Esophagus squamous epithelium (tissue), 5 donors: ENCODE measurements at places on chromosomes 11 and 22.

DNA sequence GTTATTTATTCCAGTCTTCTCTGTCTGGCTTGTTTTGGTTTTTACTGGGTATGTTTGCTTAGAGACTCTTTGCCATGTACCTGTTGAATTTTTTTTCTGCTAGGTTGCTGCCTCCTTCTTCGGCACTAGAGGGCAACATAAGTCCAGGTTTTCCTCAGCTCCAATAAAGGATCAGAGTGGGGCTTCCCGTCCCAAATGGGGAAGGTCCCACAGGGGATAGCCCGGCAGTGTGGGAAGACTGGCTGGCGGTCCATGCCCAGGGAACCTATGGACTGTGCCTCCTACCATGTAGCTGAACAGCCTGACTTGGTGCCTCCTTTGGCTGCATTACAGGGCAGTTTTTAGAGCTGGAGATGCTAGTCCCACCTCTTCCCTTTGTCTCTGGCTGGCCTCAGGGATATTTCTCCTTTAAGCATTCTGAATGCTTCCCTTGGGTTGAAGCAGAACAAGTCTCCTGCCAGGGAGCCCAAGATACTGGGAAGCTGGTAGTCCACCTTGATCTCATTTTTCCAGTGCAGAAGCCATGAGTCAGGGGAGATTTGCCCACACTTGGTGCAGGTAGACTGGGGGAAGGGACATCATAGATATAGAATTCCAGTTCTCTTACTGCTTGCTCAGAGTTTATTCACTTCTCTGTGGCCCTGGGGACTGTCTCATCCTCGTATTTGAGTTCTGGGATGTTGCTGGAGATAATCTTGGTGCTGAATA is 60.2 kb downstream of the BRD1 start:
- DNase-seq = no peak

DNA sequence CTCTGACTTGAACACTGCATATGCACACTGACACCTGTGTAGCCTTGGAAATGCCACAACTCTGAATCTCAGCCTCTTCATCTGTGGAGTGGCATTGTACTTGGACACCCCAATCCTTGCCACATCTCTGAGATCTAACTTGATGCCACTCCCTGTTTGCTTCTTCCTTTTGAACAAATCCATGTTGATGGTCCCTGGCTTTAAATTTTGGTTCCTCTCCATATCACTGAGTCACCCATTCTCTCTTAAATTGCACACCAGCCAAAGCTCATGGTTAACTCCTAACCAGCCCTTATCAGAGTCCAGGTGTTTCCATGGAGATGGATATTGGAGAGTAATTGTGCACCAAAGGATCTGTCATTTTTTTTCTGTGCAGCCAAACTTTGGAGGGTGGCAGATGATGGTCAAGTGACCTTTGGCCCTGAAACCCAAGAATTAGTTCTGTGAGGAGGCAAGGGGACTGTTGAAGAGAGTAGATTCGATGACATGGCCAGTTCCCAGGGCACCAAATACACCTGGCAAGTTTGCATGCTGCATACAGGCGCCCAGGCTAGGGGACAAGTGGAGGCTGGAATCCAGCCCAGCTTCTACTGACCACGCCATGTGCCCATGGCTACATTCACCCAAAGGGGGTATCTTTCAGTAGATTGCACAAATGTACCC is 25.1 kb upstream of the PAMR1 start:
- DNase-seq = no peak

DNA sequence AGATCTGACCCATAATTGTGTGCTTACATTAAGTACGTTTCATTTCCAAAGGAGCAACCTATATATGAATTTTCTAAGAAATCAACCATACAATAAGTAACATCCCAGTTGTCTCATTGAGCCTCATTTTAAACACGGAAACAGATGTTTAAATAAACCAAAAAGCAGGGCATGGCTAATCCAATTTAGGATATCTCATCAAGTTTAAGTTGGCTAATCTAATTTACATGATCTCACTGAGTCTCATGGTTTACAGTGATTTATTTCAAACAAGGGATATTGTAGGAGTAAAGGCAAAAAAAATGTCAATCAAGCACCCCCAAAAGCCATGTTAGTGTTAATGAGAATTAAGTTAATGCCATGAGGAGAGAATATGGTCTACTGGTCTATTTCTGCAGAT is 499.8 kb upstream of the CCDC90B start:
- no peak for DNase-seq

DNA sequence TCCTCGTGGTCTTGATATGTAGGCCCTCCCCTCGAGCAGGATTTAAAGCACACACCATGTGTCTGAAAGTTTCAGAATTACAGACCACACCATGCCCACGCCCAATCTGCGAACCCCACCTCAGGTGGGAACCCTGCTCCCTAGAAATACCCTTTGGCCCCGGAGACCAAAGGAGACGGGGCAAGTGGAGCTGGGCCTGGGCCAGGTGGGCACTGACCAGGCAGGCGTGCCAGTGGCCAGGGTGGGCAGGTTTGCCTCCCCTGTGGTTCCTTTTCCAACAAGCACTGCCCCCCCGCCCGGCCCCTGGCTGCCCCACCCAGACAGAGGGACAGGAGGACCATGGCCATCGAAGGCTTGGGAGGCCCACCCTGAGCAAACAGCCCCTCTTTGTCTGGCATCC is 400.4 kb downstream of the TBC1D22A start:
- DNase-seq = no peak

- DNase-seq = no peak
Measured at GRCh38 chr22:38250643-38251340, 22.0 kb downstream of the TMEM184B start.

GRCh38 chr22:24772493-24773220 is 1.9 kb downstream of the PIWIL3 start:
- DNase-seq = no peak

- no peak for DNase-seq
Measured at GRCh38 chr11:131792243-131792642, 421.8 kb downstream of the NTM start.

DNA sequence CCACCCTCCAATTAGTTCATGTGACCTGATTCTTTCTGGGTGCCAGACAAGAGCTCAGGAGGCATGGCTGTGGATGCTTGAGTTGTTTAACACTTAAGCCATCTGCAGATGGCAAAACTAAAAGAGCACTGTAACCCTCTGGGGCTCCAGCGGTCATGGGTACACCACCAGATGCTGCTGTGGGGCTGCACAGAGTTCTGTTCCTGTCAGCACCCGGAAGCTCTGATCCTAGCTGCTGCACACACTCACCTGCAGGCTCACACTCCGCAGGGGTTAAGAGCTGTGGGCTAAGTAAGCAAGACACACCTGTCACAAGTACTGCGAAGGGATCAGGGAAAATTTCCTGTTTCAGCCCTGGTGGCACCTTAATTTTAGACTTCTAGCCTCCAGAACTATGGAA is 307.8 kb downstream of the C11orf87 start:
- no peak for DNase-seq

GRCh38 chr22:35620624-35621251 is 3.6 kb upstream of the MB start:
- no peak for DNase-seq

DNA sequence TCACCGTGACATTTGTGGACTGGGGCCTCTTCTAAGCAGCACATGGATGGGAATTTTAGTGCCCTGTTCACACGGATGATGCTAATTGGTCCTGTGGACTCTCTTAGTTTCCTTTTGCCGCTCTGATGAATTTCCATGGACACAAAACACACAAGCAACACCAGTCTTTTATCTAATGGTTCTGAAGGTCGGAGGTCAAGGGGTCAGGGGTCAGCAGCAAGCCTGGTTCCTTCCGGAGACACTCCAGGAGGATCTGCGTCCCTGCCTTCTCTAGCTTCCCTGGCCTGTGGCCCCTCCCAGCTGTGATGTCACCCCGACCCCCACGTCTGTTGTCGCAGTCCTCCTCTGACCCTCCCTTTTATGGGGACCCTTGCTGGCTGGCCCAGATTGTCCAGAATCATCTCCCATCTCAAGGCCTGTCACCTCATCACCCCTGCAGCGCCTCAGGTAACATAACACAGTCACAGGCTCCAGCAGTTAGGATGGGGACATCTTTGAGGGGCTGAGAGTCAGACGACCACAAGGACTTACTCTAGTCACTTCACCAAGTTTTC is 6.8 kb downstream of the NADSYN1 start:
- DNase-seq = no peak

- DNase-seq = no peak
Measured at GRCh38 chr22:35375031-35375430, 5.9 kb upstream of the HMOX1 start.

- DNase-seq = no peak
Measured at GRCh38 chr11:75453916-75454655, 21.1 kb upstream of the KLHL35 start.

- DNase-seq = no peak
Measured at GRCh38 chr11:103609117-103610066, 427.0 kb upstream of the DDI1 start.

DNA sequence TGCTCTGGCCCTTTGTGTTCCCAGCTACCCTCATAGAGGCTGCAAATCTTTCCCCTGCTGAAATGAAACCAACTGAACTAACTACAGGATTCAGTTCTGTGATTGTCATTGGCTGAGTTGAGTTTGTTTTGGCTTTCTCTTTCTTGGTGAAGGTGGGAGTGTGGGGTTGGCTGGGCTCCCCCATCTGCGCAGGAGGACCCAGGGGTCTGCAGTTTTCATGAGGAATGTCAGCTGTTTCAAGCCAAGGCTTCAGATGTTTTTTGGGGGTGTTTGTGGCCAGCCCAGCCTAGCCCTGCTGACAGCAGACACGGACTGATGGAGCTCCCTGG is 34.0 kb downstream of the LRP5 start:
- no peak for DNase-seq

GRCh38 chr11:27216270-27217149 is 146.5 kb downstream of the CCDC34 start:
- no peak for DNase-seq

DNA sequence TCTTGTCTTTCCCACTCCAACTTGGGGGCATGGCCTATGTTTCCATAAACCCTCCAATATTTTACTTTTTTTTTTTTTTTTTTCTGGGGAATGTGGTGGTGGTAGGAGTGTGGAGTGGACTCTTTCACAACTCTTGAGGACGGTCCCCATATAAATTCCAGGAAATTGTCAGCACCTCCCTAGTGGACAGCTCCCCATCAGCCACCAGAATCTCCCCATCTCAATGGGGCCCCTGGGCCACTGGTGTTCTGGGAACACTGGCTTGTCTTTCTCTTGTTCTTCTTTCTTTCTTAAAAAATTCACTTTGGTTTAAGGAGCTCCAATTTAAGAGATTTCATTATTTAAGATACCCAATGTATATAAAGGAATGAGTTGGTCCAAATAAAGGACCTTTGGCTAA is 74.1 kb downstream of the ADM start:
- DNase-seq = no peak

DNA sequence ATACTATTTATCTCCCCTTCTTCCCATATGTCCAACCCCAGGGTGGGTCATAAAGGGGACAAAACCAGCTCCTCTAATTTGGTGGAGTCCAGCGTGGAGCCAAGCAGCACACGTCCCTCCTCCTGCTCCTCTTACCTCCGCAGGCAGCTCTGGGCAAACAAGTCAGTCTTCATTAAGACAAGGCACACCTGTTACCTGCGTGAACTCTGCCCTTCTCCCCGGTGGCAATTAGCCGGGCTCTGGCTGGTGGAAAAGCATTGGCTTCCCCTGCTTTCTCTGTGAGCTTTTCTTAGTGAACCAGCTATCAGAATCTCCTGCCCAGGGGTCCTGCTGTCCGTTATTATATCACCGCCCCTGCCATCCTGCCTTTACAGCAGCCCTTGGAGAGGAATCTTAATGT is 418.7 kb upstream of the CADM1 start:
- no peak for DNase-seq

DNA sequence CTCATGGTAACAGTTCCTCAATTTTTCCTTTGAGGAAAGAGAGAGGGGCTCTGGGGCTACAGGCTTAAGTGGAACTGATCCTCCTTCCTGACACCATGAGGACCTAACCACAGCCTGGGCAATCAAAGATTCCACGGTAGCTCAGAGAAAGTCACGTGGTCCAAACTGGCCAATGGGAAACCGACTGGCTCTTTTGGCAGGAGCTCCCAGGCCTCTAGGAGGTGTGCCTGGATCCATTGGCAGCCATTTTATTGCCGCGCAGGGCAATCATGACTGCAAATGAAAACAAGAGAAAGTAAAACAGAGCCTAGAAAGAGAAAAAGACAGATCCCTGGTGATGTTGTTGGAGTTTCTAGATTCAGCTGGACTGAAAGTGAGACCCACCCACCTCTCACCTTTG is 27.3 kb upstream of the ASPHD2 start:
- no peak for DNase-seq

DNA sequence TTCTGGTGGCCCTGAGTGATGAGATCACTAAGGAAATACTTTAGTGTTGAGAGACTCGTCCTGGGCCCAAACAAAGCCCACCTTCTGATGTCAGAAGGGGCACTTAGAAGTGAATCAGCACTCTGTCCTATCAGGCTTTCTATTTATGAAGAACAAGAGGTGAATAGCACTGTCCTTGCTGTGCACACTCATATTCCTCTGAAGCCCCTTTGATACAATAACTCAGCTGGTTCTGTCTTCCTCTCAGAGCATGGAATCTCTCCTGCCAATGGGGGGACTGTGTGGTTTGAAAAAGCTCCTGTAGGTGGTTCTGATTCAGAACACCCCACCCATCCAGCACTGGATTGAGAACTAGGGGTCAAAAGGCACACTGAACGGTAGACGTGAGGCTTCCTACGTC is 348.1 kb downstream of the ETS1 start:
- DNase-seq = no peak

- DNase-seq = no peak
Measured at GRCh38 chr11:82988936-82989627, 82.6 kb downstream of the RAB30 start.

DNA sequence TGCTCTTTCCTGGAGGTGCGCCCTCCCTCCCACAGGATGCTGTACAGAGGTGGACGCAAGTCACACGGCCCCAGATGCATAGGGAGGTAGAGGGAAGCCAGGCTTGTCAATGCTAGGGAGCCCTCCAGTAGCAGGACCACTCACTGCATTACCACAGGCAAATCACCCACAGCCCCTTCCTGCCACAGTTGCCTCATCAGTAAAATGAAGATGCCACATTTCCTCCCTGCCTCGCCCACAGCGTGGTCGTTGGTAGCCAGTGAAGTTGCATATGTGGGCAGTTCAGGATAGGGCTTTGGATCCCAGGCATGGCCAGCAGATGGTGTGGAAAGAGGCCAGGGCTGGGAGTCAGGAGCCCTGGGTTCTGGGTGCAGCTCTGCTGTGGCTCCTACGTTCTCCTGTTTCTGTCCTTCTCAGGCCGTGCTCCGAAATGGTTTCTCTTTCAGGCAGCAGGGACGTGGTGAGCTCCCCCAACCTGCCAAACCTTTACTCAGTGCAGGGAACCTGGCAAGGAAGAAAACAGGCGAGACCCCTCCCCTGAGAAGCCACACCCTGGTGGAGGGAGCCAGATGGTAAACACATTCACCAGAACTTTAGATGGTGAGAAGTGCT is 22.6 kb downstream of the DAGLA start:
- no peak for DNase-seq

DNA sequence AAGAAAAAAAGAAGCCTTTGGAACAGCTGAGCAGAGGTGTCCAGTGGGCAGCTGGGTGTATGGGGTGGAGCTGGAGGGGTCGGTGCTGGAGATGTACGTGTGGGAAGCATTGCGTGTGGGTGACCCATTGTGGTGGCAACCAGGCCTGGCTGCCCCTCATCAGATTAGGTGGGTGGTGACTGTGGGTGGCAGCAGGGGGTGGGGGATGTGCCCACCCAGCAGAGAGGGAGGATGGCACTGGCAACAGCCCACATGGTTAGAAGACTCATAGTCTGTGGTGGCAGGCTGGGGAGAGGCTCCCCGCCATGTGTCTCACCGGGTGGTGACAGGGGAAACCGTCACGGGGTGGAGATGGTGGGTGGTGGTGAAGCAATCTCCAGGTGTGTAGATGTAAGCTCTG is 27.6 kb downstream of the TP53I11 start:
- DNase-seq = no peak

- DNase-seq = no peak
Measured at GRCh38 chr11:14022251-14022650, 59.7 kb downstream of the SPON1 start.
